ENCODE measurements at places on chromosomes 1 and 21.

GRCh38 chr1:60989749-60990713, 92.3 kb upstream of the NFIA start:
- DNase-seq: no peak

DNA sequence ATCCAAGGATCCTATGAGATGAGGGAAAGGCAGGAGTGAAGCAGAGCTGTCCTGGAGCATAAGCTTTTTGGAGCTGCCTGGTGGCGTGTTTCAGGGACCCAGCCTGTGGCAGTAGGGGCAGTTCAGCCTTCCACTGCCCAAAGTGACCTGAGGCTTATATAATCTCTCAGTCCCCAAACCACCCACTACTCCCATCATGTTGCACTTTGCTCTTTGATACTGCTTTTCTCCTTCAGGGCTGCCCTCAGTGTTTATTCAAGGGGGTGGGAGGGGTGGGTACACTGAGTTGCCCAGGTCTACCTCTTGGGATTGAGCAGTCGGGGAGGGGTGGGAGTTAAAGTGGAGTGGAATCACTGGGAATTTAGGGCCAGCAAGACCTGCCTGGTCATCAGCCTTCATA, 9.3 kb downstream of the HCN3 start:
- no peak for DNase-seq

DNA sequence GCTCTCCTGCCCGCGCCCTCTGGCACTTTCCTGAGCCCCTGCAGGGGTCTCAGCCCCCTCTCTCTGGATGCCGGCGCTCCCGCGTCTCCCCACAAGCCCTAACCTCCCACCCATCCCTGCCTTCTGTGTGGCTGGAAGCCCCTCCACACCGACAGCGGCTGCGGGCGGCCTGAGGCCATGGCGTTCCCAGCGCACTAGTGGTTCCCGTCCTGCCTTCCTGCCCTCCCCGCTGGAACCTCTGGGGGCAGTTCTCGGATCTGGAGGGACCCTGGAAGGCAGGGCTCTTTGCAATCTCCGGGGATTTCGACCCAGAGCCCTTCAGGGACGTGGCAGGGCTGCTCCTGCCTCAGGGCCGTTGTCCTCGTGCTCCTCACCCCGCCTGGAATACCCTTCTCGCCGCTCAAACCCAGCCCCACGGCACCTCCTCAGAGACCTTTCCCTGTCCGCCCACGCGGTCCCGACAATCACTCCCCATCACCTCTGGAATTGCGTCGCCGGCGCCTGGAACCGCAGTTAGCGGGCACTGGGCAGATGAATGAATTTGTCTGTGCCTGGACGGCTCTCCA, 493 bp upstream of the ESPN start:
- DNase-seq: no peak

DNA sequence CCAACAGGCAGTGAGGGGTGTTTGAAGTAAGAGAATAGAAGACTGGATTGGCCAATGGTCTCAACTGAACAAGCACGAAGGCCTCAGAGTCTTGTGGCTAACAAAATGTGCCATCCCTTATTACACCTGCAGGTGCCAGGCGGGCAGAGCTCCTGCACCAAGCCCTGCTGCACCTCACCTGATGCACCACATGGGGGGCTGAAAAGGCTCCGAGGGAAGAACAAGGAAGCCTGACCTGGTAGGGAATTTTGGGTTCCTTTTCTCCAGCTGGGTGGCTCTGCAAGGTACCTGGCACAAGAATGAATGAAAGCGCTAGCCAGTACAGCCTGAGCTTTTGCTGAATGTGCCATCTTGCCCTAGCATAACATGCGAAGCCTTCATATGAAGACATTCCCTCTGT, 9.7 kb downstream of the HSD3B1 start:
- DNase-seq: no peak

DNA sequence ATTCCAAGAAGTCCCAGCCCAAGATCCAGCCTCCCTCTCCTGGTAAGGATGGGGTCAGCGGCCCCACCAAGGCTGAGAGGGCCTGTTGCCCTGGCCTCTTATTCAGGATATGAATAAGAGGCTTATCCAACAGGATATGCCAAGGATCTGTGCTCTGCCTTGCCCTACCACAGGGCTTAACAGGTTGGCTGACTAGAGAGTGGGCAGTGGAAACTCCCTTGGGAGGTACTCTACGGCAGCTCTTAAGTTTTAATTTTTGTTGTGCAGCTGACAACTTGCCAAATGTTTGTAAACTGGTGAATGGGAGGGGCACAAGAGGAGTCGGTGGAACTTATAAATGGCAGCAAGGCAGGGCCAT, 16.5 kb upstream of the PIGV start:
- no peak for DNase-seq

DNA sequence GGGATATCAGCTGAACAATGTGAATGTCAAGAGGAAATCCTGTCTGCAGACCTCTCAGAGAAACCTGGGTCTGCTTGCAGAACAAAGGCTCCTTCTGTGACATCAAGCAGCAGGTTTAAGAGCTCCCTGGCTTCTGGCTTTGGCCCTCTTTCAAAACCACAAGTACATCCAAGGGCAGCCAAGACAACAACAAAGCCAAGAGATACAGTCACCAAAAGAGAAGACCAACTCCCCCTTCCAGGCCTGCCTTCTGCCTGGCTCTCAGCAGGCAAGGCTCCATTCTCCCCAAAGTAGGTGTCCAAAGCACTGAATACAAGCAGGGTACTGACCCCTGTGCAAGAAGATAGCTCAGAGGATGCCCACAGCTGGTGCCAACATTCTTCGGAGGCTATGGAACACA, 11.5 kb downstream of the BCAR3 start:
- no peak for DNase-seq

GRCh38 chr1:36729289-36729688, 246.6 kb upstream of the CSF3R start:
- DNase-seq: no peak

All from GM10248 (cell line).